IMR-90 (cell line): ENCODE measurements at places on chromosomes 11 and 22. TPM values are rescaled to one million over a fixed set of nuclear protein-coding genes. Genes with fewer than 3 reads are reported as not detected.

- DNase-seq, result no peak
These were observed 85.0 kb upstream of the EED start for GRCh38 chr11:86159581-86159891.

APOBEC3B gene
- 34.2 and 35.1 TPM in 2 replicates for polyA plus RNA-seq

DNA sequence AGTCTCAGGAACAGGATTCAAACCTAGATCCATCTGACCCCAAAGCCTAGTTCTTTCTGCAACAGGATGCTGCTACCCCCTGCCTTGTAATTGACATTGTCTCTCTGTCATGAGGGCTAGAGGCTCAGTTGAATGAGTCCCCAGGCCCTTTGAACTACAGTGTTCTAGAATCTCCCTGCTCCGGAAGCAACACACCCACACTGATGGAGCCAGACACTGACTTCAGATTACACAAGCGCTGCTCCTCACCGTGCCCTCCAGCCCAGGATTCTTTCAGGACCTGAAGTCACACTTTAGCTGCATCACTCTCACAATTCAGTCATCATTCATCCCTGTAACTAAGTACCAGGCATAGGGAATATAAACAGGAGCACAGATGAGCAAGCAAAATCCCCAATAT, 69.6 kb downstream of the RAB30 start:
- DNase-seq, result no peak

POTEH gene
- polyA plus RNA-seq, result not detected in 2 replicates

DNA sequence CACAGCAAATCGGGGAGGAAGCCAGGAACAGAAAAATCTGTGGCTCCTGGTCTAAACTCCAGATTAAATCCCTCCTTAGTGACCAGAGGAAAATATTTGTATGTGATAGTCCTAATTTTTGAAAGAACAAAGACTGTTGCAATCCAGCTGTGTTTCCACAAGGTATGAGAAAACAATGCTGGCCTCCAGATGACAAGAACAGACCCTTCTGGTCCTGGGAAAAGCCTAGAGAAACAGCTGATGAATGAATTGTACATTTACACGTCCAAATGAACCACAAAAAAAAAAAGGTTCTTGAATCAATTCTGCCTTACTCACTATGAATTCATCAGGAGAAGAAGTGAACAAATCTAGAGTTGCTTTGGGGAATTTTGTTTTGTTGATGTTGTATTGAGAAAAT, 63.7 kb downstream of the ETS1 start:
- DNase-seq, result peak; percentile 76

- DNase-seq, result no peak
These were observed 218.9 kb upstream of the ISX start for GRCh38 chr22:34847072-34847471.
